Placental pericyte (primary cell): ENCODE measurements at places on chromosomes 5 and 9. TPM values are rescaled to one million over a fixed set of nuclear protein-coding genes. Genes with fewer than 3 reads are reported as not detected.

The DOLK gene
- 33.7 and 40.4 TPM in 2 replicates for total RNA-seq

The RPS14 gene
- 1,537 and 5,092 TPM in 2 replicates for total RNA-seq

The SPAG8 gene
- total RNA-seq = 0.66 and 1.0 TPM in 2 replicates

The PAEP gene
- not detected in 2 replicates for total RNA-seq

The PRR16 gene
- 10.5 and 13.2 TPM in 2 replicates for total RNA-seq

The FAM120AOS gene
- total RNA-seq = 41.9 and 67.6 TPM in 2 replicates

The GPRIN1 gene
- 1.8 and 11.9 TPM in 2 replicates for total RNA-seq

The S1PR3 gene
- total RNA-seq = 39.2 and 93.8 TPM in 2 replicates

The MXD3 gene
- total RNA-seq = 1.8 and 10.6 TPM in 2 replicates

The PFN3 gene
- not detected in 2 replicates for total RNA-seq

The LPAR1 gene
- 102 and 145 TPM in 2 replicates for total RNA-seq

The DIRAS2 gene
- 0.14 and 0.22 TPM in 2 replicates for total RNA-seq

The FSTL4 gene
- under 0.01 and 0.14 TPM in 2 replicates for total RNA-seq

The SLC12A2 gene
- total RNA-seq = 11.6 and 41.8 TPM in 2 replicates

The CPEB4 gene
- 46.5 and 66.5 TPM in 2 replicates for total RNA-seq
